ENCODE measurements at places on chromosomes 1 and 21. TPM values are rescaled to one million over a fixed set of nuclear protein-coding genes. Genes with fewer than 3 reads are reported as not detected.
A peak's percentile ranks its signal among the peaks of the same experiment; 100 is the strongest.

S100B gene
- total RNA-seq, result not detected

TDRD10 gene
- total RNA-seq, result not detected

FABP3 gene
- 0.49 TPM for total RNA-seq

CHIT1 gene
- total RNA-seq, result not detected

PDE9A gene
- total RNA-seq, result 0.72 TPM

RIMKLA gene
- total RNA-seq, result 13.6 TPM

- DNase-seq, result no peak
Observed at GRCh38 chr1:215824245-215824644, 257.1 kb downstream of the KCTD3 start.

GRCh38 chr1:21261551-21262292 is 28.5 kb downstream of the ECE1 start:
- DNase-seq, result no peak

- DNase-seq, result no peak
Observed at GRCh38 chr1:103514920-103515503, 10.5 kb upstream of the RNPC3 start.

- DNase-seq, result no peak
Observed at GRCh38 chr21:46128106-46128932, 27.1 kb downstream of the FTCD start.

DNA sequence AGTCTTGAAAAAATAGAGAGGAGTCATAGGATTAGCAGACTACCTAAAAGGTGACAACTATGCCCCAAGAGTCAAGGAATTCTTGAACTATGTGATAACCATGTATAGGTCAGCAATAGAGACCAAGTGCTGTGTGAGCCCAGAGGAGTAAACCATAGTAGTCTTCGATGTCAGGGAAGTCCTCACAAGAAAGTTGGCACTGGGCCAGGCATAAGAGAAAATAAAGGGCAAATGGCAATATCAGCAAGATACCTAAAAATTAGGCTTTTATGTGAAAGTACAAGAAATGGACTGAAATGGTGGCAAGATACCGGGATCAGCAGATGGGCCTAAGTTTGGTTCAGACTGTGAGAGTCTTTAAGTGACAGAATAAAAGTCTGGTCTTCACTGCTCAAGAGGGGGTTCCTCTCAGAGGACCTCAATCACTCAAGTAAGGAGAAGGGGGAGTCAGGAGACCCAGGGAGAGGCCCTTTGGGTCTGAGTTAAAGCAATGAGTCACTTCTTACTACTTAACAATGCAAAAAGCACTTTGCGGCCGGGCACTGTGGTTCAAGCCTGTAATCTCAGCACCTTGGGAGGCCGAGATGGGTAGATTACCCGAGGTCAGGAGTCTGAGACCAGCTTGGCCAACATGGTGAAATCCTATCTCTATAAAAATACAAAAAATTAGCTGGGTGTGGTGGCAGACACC is 95.0 kb downstream of the TEX35 start:
- no peak for DNase-seq

DNA sequence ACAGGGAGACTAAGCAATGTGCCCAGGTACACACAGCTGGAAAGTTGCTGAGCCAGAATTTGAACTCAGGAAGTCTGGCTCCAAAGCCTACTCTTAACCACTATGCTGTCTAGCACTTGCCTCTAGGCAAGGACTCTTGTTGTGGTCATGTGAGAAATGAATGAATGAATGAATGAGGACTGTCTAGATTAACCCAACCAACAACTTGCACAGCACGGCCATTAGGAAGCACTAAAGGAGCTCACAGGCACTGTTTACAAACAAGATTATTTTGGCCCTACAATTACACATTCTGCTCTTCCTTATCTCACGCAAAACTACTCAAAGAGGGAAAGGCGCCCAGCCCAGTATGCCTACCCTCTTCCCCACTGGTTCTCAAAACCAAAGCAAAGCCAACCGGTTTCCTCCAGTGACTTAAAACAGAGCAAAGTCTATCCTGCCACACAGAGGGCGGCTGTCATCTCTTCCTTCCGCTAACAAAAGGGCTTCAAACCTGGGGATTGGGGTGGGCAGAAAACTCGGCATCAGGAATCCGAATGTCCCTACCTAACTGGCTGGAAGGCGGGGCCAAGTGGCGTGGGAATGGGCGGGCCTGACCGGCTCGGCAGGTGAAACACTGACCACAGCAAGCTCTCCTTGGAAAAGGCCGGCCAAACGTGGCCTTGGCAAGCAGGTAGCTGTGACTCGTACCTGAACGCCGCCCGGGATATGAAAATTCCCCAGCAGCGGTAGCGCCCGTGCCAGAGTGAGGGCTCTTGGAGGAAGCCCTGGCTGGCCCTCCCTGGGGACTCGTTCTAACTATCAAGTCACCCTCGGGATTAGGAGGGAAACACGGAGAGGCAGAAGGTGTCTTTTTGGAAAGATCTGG is 948 bp downstream of the STK40 start:
- no peak for DNase-seq

DNA sequence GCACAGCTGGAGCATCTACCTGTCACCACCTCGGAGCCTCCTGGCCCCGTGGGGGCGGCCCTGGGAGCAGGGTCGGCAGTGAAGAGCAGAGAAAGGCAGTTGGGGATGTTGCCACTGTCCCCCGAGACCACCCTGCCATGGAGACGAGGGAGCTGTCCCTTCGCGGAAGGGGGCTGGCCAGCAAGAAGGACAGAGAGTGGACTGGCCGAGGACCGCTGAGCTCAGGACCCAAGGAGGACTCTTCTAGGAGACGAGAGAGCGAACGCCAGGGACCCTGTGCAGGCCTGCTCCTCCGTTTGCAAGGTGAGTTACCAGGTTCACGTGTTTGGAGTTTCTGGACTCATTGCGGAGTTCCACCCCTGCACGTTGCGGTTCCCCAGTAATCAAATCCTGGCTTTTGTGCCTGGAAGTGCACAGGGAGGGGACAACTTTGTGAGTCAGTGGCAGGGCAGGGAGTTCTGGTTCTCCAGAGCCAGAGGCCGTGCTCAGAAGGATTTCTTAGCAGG is 5.6 kb upstream of the POFUT2 start:
- DNase-seq, result no peak

DNA sequence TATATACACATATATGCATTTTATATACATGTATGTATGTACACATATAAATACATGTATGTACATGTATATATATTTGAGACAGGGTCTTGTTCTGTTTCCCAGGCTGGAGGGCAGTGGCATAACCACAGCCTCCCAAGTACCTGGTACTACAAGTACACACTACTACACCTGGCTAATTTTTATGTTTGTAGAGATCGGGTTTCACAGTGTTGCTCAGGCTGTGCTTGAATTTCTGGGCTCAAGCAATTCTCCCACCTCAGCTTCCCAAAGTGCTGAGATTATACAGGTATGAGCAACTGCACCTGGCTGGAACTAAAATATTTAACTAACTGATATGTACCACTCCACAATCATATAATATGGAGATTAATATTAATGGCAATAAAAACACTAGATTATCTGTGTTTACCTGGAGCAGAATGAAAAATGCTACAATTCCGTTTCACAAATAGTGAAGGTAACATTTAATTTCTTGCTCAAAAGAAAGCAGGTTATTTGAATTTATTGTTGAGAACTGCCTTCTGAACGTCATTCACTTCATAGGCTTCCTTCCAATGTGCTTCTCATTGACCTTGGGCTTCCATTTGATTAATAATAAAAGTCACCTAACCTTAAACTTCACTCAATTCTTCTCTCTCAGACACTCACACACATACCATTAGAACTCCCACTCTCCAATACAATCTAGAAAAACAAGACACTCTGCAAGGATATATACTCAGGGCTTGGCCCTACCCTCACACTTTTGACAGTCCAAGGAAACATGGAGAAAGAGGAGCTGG is 57.0 kb downstream of the PTGER3 start:
- DNase-seq, result no peak

DNA sequence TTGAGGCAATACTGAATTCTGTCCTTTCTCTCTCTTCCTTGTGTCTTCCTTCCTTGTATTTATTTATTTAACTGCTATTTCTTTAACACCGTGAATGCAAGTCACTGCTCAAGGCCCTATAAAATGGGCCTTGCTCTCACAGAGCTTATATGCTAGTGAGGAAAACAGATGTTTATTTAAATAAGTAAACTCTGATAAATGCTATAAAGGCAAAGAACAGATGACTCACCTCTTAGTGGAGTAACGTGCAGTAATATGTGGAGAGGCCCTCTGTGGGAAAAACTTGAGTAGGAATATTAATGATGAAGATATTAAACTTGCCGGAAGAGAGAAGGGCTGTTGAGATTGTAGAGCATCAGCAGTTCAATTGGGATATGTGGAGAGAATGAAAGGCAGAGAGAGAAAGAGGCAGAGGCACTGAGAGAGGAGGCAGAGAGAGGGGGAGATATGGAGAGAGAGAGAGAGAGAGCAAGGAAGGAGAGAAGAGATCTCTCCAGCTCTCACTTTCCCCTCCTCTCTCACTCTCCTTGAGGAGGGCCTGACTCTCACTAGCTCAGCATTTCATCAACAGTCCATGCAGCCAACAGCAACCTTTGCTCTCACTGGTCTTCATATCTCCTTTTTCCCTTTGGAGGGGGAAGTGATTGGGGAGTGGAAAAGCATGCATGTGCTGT is 322.2 kb downstream of the LMX1A start:
- DNase-seq, result no peak

DNA sequence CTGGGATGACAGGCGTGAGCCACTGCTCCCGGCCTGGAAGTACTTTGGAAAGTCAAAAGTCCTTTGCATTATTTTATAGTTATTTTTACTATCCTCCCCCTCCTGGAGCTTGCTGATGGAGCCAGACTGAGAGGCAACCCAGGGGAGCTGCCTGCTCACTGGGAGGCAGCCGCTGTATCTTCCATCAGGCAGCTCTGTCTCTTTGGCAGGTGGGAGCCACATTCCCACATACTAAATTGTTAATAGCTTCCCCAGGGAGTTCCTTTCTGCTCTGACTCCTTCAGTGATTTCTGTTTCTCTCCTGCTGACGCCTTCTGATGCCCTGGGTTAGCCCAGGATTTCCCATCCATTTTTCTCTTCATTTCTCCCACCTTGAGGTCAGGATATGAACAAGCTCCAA is 4.9 kb upstream of the OPRD1 start:
- DNase-seq, result no peak

DNA sequence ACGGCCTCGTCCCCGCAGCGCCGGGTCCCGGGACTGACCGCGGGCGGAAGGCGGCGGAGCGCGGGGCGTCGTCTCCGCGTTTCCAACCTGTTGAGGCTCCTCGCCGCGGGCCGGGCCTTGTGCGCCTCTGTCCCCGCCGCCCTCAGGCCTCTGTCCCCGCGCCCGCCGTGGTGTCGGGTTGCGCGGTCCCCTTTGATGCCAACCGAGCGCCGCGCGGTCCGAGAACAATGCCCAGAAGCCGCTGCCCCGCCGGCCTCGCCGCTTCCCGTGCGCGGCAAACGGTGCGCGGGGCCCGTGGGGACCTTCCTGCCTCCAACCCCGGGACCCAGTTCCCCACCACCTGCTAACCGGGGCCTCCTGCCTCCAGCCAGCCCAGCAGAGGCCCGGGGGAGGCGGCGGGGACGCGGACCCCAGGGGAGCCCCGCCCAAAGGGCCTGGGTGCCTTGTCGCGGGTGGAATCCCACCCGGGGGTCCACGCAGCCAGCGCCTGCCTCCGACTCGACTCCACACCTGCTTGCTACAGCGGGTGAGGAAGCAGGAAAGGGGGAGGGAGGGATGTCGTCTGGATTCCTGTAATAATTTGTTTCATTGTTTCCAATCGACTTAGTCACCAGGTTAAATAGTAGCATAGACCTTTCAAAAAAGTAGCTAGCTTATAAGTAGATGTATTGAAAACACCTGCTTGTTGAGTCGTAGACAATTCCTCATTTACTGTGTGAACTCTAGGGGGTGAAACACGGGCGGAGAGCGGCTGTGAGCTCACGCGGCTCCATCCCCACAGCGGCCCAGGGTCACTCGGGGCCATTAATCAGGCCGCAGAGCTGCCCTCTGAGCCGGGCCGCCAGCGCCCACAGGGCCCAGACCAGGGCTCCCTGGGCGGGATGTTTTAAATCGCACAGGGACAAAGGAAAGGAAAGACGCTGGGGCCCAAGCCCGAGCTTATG is 1.1 kb downstream of the COL18A1 start:
- no peak for DNase-seq

DNA sequence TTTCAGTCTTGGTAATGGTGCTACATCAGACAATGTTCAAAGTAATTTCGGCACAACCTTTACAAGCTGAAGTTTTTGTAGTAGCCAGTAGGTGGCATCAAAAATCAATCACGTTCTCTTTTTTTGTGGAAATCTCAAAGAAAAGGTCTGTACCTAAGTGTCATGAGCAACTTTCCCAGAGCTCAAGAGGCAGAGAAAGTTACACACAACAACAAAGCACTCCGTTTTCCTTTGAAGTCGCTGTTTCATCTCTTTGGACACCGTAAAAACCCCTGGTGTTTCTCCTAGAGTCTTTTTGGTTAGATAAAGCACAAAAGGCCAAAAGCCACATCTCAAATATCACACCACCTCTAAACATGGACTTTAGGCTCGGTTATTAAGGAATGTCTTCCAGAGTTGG is 131.6 kb downstream of the LHX8 start:
- DNase-seq, result peak; percentile 27

DNA sequence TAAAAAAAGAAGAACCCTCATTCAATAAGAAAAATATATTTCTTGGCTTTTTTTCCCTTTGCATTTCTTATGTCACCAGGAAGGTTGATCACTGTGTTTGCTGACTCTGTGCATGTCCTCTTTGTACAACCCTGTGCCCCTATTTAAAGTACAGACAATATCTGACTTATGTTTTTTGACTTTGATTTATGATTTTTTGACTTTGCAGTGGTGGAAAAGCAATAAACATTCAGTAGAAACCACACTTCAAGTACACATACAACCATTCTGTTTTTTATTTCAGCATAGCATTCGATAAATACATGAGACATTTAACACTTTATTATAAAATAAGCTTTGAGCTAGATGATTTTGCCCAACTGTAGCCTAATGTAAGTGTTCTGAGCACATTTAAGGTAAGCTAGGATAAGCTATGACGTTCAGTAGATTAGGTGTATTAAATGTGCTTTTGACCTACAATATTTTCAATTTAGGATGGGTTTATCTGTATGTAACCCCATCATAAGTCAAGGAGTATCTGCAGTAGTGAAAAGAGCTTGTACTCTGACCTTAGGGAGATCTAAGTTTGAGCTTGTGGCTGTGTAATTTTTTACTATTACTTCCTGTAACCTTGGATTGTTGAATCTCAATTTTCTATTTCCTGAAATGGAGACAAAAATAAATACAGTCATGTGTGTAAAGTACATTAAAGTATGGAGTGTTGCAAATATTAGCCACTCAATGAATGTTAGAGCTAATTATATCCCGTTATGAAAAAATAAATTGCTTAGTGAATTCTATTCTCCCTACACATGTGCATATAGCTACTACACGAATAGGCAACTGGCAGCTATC is 1.2 kb downstream of the RNASEL start:
- DNase-seq, result no peak

- DNase-seq, result no peak
Observed at GRCh38 chr1:54120018-54120697, 32.6 kb downstream of the CDCP2 start.

All from Panc1 (cell line).